ENCODE measurements at places on chromosomes 4 and X.

DNA sequence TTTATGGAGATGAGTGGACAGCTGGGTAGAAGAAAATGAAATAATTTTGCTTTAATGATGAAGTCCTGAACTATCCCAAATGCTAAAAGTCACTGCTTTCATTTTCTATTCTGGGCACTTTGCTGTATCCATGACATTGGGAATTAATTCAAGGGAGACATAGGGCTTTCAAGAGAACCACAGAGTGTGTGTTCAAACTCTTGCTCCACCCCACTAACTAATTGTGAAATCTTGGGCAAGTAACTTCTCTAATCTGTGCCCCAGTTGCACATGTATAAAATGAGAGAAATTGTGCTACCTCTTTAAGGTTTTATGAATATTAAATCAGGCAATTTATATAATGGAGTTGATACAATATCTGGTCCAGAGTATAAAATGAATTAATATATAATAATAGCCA, 1422.0 kb downstream of the ADGRL3 start:
- peak; percentile 55 for DNase-seq

GRCh38 chr4:37667197-37668100, 18.7 kb downstream of the RELL1 start:
- DNase-seq = no peak

- no peak for DNase-seq
Measured at GRCh38 chr4:78313754-78314120, 237.8 kb upstream of the ANXA3 start.

DNA sequence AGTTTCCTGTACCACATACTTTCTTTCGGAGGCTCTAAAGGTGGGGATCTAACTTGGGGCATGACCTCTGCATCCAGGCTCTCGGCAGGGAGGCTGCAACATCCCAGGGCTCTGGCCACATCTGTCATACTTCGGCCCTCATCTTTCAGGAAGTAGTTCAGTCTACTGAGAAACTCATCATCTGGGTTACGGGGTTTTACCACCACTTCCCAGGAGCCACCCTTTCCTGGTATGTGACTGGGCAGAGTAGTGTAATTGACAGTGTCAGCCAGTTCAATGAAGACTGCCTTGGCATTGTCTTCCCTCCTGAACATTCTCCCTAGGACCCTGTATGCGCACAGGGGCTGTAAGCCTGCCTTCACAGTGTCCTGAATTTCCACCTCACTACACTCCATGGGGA, 2.8 kb downstream of the PNMA5 start:
- peak; percentile 0 for DNase-seq

DNA sequence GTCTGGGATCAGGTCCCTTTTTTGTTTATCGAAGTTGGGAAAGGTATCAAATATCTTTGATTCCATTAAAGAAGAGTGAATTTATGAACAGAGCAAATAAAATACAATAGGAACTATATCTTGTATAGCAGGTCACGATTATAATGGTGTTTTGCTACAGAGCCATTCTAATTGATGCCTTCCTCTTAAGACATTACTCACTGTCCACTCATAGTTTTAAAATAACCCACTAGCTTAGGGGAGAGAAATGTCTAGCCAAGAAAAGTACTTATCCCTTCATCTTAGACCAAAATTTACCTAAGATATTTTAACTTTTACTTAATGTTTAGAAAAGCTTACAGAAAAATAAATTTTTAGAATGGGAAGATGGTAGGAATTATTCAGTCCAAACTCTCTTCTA, 112.0 kb upstream of the PABPC4L start:
- DNase-seq = no peak

- DNase-seq = no peak
Measured at GRCh38 chr4:7253837-7254236, 61.5 kb downstream of the SORCS2 start.

- DNase-seq = peak; percentile 57
Measured at GRCh38 chr4:107824350-107825071, at the start of gene SGMS2. Gene SGMS2 (plus strand): TSS chr4:107824932. CDS start chr4:107895554, 70,622 bp downstream.

DNA sequence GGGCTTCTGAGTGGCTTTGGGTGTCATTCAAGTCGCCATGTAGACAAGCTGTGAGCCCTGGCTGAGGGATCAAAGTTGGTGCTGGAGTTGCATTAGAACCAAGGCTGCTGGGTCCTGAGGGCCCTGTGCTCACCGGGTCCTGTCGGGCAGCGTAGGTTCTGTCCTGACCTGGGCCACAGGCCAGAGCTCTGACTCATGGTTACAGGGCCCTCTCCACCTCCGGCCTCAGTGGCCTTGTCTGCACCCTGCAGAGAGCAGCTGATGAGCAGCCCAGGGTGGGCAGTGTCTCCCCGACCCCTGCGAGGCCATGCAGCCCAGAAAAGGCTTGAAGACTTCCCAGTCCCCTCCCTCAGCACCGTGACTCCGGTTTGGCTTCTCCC, 22.5 kb downstream of the ATP2B3 start:
- no peak for DNase-seq

DNA sequence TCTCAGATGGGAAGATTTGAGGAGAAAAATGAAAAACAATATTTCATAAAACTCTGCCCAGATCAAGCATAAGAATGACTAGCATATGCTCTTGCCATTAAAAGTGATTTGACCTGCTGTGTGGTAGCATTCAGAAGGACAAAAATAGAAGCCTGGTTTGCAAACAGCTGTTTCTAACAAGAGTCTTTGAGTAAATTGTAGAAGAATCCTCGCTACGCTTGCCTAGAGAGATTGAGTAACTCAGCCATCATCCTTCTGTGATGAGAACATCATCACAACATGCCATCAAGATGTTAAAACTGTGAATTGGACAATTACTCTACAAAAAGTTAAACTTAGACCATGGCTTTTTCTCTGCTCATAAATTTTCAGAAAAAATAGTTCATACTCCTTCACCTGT, 168.9 kb upstream of the PUDP start:
- DNase-seq = no peak

- DNase-seq = no peak
Measured at GRCh38 chrX:40871385-40872082, 136.2 kb upstream of the MED14 start.

GRCh38 chr4:16730522-16731205, 167.8 kb downstream of the LDB2 start:
- no peak for DNase-seq

- no peak for DNase-seq
Measured at GRCh38 chr4:46968847-46969246, 24.5 kb downstream of the GABRA4 start.

- DNase-seq = peak; percentile 69
Measured at GRCh38 chrX:10176121-10177003, 19.6 kb downstream of the CLCN4 start.

GRCh38 chr4:82652062-82652461, 90.3 kb upstream of the TMEM150C start:
- peak; percentile 34 for DNase-seq

GRCh38 chrX:104254442-104255115, at the start of gene ESX1:
Gene ESX1 (minus strand): TSS chrX:104254933. CDS start chrX:104254849, 84 bp downstream.
- DNase-seq = no peak

GRCh38 chr4:116949856-116950255, 135.5 kb downstream of the TRAM1L1 start:
- no peak for DNase-seq

DNA sequence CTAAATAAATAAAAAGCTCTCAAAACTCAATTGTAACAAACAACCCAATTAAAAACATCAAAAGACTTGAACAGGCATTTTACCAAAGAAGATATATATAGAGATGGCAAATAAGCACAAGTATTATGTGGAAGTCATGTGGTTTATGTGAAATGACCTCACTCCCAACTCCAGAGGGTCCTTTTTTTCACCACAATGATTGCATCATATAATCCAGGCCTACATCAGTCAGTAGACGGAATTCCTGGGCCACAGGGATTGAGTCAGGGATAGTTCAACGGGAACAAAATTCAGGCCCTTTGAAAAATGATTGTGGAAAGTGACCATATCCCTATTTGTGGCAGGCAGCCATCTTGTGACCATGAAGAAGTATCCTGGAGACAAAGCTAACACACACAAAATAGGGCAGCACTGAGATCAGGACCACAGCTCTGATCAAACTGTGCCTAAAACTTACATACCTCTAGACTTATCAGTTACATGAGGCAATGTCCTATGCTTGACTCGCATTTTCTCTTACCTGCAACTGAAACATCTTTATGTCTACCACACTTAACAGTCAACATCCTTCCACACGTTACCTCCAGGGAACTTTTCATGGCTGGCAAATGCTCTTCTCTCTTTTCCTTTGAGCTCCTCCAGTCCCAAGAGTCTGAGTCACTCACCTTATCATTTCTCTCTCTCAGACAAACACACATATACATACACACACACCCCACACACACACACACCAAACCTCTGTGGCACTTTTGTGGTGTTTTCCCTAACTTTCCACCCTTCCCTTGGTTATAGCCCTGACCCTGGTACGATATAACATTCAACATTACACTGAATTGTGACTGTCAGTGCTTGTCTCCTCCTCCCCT, 113.5 kb downstream of the PHF8 start:
- DNase-seq = peak; percentile 39

DNA sequence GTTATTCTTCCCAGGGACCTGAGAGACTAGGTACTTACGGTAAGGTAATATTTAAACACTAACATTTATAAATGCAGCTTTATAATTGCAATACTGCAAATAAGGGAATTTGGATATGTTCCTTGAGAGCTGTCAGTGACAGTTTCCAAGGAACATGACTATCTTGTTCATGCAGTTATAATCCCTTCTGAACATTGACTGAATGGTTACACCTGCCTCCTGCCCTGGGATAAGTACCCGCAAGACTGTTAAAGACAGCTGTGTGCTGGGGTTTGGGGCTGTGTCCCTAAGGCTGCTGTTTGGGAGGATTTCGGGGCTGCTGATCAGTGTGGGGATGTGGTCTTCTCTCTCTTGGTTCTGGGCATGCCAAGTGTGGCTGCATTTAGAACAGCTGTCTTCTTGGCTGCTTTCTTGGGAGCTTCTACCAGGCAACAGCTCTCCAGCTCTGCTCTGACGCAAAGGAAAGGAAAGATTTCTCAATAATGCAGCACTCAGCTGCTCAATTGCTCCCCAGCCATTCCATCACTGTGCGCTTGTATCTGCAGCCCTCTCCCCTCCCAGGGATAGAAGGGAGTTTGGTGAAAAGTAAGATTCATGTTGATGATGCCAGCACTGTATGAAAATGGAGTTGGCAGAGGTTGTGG, 298.8 kb upstream of the TAPT1 start:
- DNase-seq = no peak

- no peak for DNase-seq
Measured at GRCh38 chr4:76753814-76754213, 144.1 kb downstream of the SOWAHB start.

DNA sequence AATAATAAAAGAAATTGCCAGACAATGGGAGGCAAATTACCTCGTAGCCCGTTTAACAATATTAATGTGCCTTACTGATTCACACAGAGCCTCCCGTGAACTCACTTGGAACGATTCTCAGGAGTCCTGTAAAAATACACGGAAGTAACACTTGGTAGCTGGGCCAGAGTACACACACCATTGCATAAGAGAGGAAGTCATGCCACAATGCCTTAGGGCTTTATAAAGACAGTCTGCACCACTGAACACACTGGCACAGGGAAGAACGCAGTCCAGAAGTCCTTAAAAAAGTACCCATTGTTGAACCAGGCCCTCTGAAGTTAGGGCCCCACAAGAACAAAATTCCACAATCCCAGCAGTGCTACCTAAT, 15.1 kb downstream of the SLC2A9 start:
- DNase-seq = peak; percentile 51

- no peak for DNase-seq
Measured at GRCh38 chrX:55488006-55488592, 1.5 kb downstream of the USP51 start.

DNA sequence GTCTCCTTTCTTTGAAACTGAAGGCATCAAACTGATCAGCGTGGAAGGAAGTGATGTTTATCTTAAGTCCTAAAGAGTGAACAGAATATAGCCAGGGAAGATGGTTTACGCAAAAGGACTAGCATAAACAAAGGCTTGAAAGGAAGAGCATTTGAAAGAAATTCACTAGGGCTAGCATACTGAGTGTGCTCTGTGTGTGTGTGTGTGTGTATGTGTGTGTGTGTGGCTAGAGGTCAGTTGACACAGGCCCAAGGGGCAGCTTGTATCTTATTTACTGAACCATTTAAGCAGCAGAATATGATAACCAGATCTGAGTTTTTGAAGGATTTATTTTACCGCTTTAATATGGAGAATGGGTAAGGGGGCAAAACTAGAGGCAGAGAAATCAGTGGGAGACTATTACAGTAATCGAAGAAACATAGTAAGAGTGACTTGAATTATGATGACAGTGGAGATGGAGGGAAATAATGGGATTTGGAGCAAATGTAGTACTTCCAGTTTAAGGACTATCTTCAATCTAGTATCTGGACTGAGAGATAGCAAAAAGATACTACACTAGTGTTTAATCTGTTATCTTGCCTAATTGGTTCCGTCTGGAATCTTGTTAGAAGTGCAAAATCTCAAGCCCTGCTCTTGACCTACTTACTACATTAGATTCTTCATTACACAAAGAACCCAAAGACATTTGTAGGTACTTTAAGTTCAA, 36.9 kb downstream of the CEP44 start:
- peak; percentile 76 for DNase-seq

DNA sequence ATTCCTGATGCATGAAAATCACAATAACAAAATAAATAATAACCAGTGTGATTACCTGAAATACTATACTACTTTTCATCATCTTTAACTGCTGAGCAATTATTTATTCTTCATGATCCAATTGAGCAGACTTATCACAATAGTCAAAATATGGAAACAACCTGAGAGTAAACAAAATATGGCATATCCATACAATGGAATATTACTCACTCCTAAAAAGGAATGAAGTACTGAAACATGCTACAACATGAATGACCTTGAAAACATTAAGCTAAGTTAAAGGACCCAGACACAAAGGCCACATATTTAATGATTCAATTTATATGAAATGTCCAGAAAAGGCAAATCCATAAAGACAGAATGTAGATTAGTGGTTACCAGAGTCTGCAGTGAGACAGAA, 146.8 kb downstream of the MID1IP1 start:
- no peak for DNase-seq

DNA sequence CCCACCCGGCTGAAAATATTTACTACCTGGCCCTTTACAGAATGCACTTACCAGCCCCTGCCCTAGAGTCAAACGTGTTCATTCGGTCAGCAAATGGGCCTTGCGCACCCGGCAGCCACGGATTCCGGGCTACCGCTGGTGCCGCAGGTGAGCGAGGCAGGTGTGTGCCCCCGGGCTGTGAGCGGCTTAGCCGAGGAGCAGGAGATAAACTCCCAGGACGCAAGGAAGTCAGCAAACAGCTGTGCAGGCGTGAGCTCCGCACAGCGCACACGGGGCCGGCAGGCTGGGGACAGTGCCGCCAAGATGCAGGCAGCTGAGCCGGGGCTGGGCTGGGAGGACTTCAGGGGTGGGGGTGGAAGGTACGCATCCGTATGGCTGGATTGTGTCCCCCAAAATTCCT, 211.2 kb upstream of the PSAPL1 start:
- DNase-seq = no peak

GRCh38 chr4:86948276-86948675, 13.5 kb downstream of the AFF1 start:
- no peak for DNase-seq

- no peak for DNase-seq
Measured at GRCh38 chrX:19358521-19358920, 14.8 kb downstream of the PDHA1 start.

All from OCI-M1 (cell line).